ENCODE measurements at places on chromosomes 11 and 22. TPM values are rescaled to one million over a fixed set of nuclear protein-coding genes. Genes with fewer than 3 reads are reported as not detected.

DNA sequence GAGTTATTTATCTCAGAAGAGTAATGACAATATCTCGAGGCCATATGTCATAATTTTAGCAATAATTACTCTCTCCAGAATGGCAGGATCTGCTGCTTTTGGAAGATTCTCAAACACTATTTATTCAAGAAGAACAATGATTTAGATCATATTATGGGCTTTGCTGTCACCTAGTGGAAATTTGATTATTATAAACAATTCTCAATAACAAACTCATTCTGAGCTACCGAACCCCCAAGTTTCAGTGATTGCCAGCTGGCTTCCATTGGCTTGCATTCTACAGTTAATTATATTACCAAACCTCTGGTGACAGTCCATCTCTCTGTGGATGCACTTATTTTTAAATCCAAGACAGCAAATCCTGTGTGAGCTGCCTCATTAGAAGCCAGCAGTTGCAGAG lies 27.9 kb upstream of the SLC36A4 start:
- no peak for DNase-seq

GRCh38 chr11:6615882-6616585 lies 3.2 kb downstream of the TPP1 start:
- no peak for DNase-seq

DNA sequence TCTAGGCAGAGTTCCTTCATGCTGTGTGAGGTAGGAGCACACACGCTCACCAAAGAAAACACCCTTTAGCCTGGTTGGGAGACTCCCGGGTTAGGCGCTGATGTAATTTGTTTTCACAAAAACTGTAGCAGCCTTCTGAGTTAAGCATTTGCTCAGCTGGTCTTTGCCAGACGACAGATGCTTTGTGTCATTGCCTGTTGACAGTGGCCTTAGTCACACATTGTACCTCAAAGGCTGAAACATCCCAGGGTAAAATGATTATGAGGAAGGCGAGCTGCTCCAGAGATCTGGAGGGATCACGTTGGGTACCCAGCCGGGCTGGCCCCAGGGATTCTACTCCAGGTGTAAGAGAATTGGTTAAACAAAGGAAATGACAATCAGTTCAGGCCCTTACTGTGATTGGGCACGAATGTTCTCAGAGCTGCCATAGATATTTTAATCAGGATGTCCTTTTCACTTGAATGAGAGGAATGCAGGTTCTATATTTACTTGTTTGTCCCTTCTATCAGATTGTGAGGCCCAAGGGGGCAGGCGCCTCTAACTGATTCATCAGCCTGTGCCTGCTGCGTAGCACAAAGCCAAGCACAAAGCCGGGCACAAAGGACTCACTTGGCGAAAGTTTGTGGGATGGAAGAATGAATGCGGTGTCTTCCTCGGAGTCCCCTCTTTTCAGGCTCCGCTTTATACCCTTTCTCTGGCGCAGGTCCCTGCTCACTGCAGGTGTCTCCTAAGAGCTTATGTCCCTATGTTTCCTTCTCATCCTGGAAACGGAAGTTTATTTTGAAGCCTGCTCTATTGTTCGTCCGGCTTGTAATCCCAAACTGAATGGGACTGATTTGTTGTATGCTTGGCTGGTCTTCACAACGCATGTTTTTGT lies 47.1 kb downstream of the ADM start:
- DNase-seq, result peak; percentile 59

- no peak for DNase-seq
Observed at GRCh38 chr22:39472570-39473556, 16.1 kb downstream of the MGAT3 start.

DNA sequence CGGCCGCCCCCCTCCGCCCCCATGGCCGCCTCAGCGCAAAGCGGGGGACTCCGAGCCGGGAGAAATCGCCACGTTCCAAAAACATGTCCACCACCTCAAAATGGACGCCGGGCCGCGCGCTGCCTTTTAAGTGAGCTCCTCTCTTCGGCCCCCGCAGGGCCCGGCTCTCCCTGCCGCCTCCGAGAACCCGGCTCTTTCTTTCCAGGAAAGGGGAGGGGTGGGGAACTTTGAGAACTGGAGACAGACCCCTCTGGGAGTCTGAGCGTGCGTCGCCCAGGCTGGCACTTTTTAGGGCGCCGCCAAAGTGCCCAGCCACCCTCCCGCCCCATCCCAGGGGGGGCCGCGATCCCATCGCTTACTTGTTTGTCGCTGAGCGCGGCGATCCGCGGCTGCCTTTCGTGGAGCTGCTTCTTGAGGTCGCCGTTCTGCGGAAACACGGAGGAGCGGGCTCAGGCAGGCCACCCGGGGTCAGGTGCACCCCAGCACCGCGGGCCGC lies 1.6 kb downstream of the PHF21B start:
- DNase-seq, result no peak

- no peak for DNase-seq
Observed at GRCh38 chr11:84408946-84409411, 1122.8 kb upstream of the CCDC90B start.

GRCh38 chr11:92154110-92154509 lies 70.5 kb upstream of the FAT3 start:
- no peak for DNase-seq

DNA sequence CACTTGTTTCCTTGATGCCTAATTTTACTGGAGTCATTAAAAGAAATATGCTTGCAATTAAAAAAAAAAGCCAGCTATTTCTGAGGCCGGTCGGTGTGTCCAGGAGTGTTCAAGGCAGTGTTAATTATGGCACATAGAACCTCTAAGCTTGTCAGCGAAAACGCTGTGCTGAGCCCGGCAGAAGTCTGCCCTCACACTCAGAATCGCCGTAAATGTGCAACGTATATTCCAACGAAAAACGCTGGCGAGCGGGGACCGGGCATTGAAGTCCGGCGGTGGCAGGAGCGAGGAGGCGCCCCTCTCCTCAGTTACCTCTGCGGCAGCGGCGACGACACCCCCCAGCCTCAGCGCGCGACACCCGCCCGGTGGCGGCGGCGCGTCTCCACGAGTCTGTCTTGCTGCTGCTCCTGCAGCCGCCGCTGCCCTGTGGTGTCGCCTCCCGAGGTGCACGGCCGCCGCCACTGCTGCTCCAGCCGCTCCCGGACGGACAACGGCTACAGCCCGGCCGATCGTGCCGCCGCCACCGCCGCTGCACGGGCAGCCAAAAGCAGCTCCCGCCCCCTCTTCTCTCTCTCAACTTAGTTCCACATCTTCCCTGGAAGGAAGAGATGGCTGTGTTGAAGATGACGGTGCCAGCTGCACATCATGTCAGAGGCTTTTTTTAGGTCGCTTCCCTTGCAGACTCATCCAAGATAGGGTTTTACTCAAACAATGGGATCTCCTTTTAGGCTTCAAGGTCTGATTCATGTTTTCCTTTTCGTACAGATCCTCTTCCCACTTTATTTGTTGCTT lies 56.0 kb downstream of the JAM3 start:
- DNase-seq, result peak; percentile 85

- DNase-seq, result no peak
Observed at GRCh38 chr11:103610435-103610834, 426.0 kb upstream of the DDI1 start.

GRCh38 chr11:37323843-37324242 lies 725.8 kb upstream of the RAG2 start:
- no peak for DNase-seq

MMP1 gene
- not detected for total RNA-seq

MPEG1 gene
- total RNA-seq, result 27.0 TPM

CDPF1 gene
- total RNA-seq, result 7.4 TPM

DERL3 gene
- 1.9 TPM for total RNA-seq

CRYBA4 gene
- total RNA-seq, result not detected

UBASH3B gene
- 11.1 TPM for total RNA-seq

CRYBB3 gene
- total RNA-seq, result 0.84 TPM
